Activated T-cell treated with anti-CD3 and anti-CD28 coated beads, Interleukin-2, amount 50 U/mL, for 72 hours (primary cell): ENCODE measurements at places on chromosomes 1 and 21. TPM values are rescaled to one million over a fixed set of nuclear protein-coding genes. Genes with fewer than 3 reads are reported as not detected.

Gene CFHR3
- not detected for total RNA-seq

Gene F13B
- not detected for total RNA-seq

Gene CRNN
- total RNA-seq: not detected

Gene TNFRSF8
- total RNA-seq: 63.5 TPM

Gene WNT9A
- 0.28 TPM for total RNA-seq

Gene IL20
- total RNA-seq: 0.28 TPM

Gene RHEX
- not detected for total RNA-seq

Gene KRTAP19-5
- total RNA-seq: not detected

Gene C8A
- not detected for total RNA-seq

Gene SH2D2A
- total RNA-seq: 246 TPM

Gene LCE6A
- not detected for total RNA-seq

GRCh38 chr1:50333595-50333974 lies 89.7 kb downstream of the DMRTA2 start:
- DNase-seq: peak; percentile 64

DNA sequence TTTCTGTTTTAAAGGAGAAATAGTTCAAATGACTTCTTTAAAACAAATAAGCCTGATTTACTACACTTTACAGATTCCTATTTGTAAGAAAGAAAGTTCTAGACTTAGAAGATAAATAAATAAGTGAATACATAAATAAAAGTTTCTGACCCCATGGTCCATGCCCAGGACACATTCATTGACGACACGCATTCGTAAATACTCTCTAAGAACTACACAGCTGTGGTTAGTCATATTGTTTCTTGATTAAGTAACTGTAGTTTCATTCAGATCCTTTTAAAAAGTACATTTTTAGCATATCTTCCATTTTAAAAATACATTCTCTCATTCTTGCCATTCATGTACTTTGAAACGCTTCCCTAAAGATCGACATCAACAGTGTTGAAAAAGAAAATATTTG lies 497.4 kb downstream of the SETD4 start:
- no peak for DNase-seq

DNA sequence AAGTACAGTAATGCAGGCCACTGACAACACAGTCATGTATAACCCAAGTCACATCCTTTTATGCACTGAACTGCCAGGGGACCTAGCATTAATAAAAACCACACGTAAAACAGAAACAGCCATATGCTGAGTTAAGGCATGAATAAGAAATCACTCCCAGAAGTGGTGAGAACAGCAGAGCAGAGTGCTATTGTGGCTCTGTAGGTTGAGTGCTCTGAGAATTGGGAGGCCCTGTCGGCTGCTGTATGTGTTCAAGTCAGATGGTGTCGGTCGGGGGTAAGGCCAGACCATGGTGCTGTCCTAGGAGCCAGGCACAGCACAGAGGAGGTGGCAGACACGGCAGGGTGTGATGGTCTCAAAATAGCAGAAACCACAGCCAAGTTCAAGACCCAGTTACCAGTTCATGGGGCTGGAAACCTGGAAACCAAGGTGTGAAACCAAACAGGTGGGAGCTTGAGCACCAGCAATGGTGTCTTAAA lies 126.6 kb upstream of the COA6 start:
- no peak for DNase-seq

- peak; percentile 61 for DNase-seq
Observed at GRCh38 chr21:42411197-42411869, 7.6 kb downstream of the UBASH3A start.

- no peak for DNase-seq
Observed at GRCh38 chr1:207948536-207949250, 37.8 kb upstream of the CD34 start.

GRCh38 chr1:76841460-76841859 lies 25.8 kb upstream of the ST6GALNAC5 start:
- no peak for DNase-seq

- peak; percentile 78 for DNase-seq
Observed at GRCh38 chr1:25795946-25796810, 3.8 kb upstream of the SELENON start.

GRCh38 chr21:27219068-27219467 lies 252.2 kb upstream of the ADAMTS5 start:
- no peak for DNase-seq

DNA sequence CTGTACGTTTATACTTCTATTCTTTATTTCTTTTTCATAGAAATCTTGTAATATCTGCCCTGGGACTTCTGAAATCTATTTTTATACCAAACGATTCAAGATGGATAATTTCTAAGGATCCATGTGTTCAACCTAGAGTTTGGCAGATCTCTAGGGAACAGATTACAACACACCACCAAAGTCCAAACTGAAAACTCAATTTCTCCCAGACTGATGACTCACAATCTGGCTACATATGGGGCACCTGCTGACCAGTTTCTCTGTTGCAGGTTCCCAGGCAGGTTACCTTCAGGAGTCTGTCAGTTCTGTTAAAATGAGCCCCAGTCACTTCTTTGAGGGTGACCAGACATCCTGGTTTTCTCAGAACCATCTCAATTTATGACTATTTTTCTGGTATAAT lies 439.4 kb downstream of the GPATCH2 start:
- DNase-seq: no peak

DNA sequence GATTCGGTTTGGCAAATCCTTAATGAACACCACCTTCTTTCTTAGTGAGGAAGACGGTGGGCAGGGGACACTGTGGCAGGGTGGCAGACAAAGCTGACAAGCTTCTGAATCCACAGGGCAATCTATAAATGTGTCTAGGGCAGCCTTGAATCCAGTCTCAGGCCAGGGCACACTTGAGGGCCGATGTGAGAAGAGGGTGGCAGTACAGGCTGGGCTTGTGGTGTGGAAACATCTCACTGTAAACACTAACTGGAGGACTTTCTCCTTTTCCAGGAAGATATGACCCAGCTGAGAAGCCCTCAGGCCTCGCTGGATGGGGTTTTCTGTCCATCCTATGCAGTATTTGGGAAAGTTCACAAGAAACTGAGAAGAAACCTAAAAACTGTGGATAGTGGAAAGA lies 46.5 kb downstream of the PKP1 start:
- no peak for DNase-seq

GRCh38 chr1:79657951-79658658 lies 651.6 kb upstream of the ADGRL4 start:
- DNase-seq: no peak

GRCh38 chr1:200473698-200474371 lies 64.0 kb upstream of the ZNF281 start:
- DNase-seq: peak; percentile 46

- DNase-seq: no peak
Observed at GRCh38 chr1:224219612-224220059, 36.6 kb downstream of the DEGS1 start.

DNA sequence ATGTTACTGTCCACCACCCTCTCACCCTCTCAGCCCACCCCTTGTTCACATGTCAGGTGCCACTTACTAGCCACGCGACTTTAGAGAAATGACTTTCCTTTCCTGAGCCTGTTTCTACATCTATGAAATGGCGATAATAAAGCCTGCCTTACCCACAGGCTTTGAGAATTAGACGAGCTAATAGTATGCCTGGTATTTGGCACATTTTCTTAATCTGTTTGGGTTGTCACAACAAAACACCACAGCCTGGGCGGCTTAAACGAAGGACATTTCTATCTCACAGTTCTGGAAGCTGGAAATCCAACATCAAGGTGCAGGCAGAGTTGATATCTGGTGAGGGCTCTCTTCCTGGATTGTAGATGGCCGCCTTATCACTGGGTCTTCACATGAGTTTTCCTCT lies 273.9 kb upstream of the FMN2 start:
- no peak for DNase-seq

- no peak for DNase-seq
Observed at GRCh38 chr1:84722794-84723193, 32.5 kb upstream of the SSX2IP start.

GRCh38 chr1:12424793-12425192 lies 193.2 kb downstream of the DHRS3 start:
- no peak for DNase-seq

DNA sequence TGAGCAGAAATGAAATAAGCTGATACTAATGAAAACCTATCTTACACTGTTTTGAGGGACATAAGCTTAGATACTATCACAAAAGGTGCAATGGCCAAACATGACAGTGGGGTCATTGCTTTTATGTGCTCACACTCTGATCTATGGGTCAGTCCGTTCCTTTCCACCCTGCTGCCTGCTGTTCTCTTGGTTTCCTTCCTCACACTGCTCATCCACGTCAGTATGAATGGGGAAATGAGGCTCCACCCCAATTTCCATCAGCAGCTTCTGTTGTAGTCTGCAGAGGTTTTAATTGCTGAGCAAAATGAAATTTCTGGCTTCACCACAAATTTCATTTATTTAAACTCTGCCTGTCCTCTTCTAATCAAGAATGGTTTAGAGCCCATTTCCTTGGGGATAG lies 155.2 kb downstream of the GABPA start:
- DNase-seq: no peak

DNA sequence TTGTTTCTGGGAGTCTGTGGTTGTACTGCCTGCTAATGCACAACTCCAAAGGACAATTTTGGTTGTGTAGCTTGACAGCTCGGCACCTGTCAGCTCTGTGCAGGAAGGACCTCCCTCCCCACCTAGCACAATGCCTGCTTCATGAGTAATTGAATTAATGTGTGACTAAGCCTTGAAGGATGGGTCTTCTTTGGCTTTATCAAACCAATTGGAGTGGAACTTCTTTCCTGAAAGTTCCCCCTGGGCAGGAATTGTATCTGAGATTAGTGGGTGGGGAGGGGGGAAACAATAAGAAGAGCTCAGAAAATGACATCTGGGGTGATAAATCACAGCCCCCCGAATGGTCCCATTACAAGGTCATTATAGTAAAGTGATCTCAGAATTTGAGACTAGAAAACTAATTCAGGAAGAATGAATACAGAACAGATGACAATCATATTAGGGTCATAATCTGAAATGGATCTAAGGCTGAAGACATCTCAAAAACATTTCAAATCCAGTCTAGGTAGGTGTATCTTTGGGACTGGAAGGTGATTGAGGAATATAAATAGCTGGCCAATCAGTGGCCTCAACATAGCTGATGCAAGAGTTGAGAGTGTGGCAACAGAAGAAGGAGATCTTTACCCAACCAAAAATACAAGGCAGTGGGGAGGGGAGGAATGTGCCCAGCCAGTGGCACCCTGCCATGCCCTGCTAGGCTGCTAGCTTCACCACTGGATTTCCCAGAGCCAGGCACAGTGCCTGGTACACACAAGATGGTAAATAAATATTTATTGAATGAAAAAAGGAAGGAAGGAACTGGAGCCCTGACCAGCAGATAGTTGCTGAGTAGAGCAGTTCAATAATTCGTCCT lies 10.1 kb upstream of the SESN2 start:
- DNase-seq: peak; percentile 53

DNA sequence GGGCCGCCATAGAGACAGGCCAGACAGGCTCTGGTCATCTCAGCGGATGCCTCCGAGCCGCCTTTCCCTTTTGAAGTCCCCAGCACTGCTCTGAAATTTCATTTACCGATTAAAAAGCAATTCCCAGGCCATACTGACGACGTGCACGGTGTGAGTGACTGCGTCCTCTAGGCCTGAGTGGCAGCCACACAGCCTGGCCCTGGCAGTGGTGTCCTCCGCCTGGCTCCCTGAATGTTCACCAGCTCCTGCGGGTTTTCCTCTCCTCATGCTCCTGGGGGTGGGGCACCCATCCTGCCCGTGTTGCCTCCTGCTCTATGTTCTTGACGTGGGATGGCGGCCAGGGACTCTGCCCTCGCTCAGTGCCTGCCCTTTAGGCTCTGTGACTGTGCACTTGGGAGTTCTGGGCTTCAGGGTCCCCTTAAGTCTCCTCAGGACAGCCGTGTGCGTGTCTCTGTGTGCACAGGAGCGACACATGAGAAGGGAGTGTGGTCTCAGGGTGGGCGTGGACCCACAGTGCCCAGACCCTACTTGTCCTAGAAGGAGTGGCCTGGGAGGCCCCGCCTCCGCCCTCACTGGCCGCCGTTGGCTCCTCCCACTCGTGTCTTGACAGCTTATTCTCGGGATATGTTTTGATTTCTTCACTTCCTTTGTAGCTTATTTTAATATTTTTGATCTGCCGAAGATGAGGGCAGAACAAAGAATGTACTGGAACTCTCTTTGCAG lies 3.6 kb downstream of the SKI start:
- peak; percentile 76 for DNase-seq

DNA sequence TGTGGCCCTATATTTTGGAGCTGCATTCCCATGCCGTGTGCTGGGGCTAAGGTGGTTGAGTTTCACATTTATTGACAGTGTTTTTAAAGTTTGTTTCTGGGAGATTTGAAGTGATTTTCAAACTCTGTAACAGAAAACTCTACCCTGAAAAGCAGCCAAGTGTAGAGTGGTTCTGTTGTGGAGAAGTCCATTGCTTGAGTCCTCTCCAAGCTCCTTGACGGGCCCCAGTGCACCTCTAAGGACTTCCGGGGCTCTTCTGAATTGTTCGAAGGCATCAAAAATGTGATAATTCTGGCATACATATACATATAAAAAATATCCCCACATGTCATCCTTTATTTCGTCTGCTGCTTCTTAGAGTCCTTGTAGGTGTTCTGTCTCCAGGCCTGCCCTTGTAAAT lies 5.0 kb downstream of the MYOCOS start:
- DNase-seq: no peak

DNA sequence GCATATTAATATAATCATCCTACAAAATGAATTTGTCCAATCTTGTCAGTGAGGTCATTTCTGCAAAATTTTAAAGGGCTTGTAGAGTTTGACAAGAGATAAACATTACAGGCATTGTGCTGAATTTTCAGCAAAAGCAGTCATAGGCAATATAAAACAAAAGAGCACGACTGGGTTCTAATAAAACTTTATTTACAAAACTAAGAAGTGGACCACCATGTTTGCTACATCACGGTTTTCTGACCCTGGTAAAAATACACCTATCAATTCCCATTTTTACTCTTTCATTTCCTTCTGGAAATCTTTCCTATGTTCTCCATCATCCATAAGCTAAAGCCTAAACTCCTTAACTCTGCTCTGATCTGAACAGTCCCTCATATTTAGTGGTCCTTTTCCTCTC lies 229.8 kb upstream of the SGIP1 start:
- DNase-seq: no peak

GRCh38 chr1:36175137-36176095 lies 19.5 kb downstream of the MAP7D1 start:
- no peak for DNase-seq

- DNase-seq: no peak
Observed at GRCh38 chr1:53575955-53576320, 116.7 kb downstream of the DMRTB1 start.

- DNase-seq: no peak
Observed at GRCh38 chr1:240586006-240586405, 25.9 kb downstream of the GREM2 start.

DNA sequence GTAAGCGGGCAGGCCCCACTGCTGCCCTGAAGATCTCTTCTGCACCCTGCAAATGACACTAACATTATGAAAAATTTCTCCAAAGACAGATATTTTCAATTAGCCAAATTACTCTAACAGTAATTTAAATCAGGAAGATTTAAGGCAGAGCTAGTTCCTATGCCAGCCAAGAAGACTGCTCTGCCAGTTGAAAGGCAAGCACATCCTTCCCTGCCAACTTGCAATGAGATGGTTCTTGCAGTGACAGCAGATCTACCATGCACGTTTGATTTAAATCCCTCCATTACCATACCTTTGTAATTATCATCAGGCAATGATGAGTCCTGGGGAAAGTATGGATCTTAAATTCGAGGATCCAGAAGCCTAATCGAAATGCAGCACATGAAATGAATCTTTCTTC lies 76.5 kb downstream of the SAMSN1 start:
- no peak for DNase-seq
